NCI-H187 (cell line): ENCODE measurements at places on chromosomes 3 and 15.

- DNase-seq, result no peak
These were observed 58.6 kb downstream of the TMOD3 start for GRCh38 chr15:51887887-51888592.

GRCh38 chr15:89090791-89091626, 2.8 kb downstream of the ABHD2 start:
- no peak for DNase-seq

- DNase-seq, result no peak
These were observed 101.4 kb downstream of the PIK3R4 start for GRCh38 chr3:130645261-130645660.

DNA sequence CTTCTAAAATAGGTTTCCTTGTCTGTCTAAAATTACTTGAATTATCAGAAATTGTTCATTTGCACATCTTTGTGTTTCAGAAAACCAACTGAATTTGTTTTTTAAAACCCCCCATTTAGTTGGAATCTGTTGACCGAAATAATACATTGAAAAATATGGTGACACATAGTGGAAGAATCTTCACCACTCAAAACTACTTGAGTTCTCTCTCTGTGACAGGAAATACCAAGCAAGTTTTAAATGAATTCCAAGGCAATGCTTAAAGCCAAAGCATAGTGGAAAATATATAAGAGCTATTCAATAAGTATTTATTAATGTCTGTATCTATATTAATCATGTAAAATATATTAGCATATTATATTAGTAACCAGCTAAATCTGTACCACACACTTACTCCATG, 224.9 kb upstream of the COL8A1 start:
- DNase-seq, result no peak

GRCh38 chr3:148739720-148740119, 42.0 kb downstream of the AGTR1 start:
- no peak for DNase-seq

GRCh38 chr3:81521855-81522254, 239.6 kb downstream of the GBE1 start:
- no peak for DNase-seq

- no peak for DNase-seq
These were observed 931.7 kb downstream of the MCTP2 start for GRCh38 chr15:95162967-95163531.

GRCh38 chr3:126982126-126982470, 817 bp upstream of the PLXNA1 start:
- no peak for DNase-seq

GRCh38 chr15:74124759-74125158, 5.6 kb upstream of the ISLR2 start:
- DNase-seq, result no peak

- DNase-seq, result no peak
These were observed 31.4 kb downstream of the GPD1L start for GRCh38 chr3:32137870-32138269.

DNA sequence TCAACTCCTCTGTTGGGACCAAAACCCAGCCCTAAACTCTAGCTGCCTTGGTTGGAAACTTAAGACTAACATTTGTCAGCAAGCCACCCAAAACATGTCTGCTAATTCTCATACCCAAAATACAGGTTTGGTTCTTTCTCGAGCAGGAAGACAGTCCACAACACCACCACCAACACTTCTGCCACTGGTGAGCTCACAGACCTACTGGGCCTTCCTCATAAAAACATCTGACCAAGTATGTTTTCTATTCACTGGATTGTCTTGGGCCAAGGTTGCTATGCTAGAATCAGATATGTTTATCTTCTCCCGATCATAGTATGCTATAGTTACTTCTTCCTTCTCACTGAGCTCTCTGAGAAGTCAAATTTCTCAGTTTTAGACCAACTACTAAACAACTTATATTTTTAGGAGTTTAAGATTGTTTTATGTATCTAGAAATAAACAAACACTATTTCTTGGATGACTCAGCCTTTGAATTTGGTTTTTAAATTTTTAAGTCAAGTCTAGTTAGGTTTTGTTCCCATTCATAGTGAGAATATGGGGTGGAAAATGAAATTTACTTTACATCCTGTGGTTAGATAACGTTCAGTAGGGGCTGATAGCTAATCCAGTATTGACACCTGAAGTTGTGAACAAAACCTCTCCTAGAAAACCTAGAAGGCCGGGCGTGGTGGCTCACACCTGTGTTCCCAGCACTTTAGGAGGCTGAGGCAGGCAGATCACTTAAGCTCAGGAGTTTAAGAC, 360.5 kb downstream of the RSL24D1 start:
- DNase-seq, result no peak

DNA sequence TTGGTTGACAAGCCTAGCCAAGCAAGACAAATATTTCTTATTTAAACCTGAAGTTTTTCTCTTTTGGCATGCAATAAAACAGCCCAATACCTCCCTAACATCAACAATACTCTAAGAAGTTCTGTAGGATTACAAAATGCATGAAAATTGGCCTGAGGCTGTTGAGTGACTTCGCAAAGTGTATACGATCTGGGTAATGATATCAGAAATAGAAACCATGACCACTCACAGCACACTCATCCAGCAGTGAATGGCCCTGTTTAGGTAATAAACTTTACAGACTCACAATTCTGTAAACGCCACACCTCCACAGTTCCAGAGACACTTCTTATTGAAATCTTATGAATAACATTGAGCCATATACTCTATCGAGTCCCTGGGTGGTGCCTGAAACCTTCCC, 83.0 kb upstream of the NAALADL2 start:
- DNase-seq, result no peak

DNA sequence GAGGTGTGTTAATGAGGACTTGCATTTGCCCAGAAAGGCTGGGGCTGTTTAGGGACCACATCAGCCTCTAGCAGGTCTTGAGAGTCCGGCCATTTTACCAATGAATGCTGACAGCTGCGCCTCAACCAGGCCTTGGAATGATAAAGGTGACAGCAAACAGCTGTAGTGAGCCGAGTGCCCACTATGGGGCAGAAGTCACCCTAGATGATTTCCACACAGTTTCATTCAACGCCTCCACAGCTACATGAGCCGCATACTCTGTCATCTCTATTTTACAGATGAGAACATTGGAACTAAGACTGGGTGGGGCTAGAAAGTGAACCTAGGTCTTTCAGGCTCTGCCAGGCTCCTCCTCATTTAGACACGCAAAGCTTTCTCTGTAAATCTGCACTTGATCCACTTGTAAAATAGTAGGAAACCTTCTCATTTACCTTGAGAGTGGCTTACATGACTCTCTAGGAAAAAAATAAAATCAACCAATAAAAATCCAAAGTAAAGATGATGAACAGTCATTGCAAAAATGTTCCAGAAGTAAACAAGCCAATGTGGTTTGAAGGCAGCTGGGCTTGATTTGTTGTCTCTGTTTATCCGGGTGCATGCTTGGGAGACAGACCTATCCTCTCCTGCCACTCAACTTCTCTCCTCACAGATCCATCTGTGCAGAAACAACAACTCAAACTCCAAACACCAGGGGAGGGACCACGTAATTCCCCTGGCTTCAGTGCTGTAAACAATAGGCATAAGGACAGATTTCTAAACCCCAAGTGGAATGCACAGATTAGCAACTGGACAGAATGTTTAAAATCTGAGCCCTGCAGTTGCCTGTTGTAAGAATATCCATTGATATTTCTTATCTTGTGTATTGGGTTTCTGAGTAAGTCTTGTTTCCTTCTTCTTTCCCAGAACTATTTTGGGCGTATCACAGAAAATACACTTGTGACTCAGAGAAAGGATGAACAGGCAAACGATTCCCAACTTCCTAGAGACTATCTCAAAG, 31.5 kb upstream of the LDHAL6B start:
- peak; percentile 18 for DNase-seq

- DNase-seq, result no peak
These were observed 269.0 kb upstream of the TBC1D5 start for GRCh38 chr3:18011387-18011786.

- DNase-seq, result no peak
These were observed 75.4 kb upstream of the SLC6A1 start for GRCh38 chr3:10917176-10917575.

DNA sequence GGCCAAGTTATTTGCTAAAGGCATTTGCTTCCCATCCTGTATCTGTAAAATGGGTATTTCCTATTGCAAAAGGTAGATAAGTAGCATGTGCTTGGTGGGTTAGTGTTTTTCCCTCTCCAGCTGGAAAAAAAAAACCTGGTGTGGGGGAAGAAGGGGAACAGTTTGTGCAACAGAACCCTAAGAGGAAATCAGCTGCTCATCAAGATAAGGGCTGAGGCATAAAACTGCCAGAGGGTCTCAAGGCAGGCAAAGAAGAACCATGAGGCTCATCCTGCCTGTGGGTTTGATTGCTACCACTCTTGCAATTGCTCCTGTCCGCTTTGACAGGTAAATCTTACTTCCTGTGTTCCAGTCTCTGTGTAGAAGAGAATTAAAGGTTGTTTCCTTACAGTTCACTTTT, at the start of gene CPA3:
Gene CPA3 (plus strand): TSS at position 248 of the 400 bp plus-strand sequence. CDS start 12 bp downstream, at position 260.
- DNase-seq, result no peak

DNA sequence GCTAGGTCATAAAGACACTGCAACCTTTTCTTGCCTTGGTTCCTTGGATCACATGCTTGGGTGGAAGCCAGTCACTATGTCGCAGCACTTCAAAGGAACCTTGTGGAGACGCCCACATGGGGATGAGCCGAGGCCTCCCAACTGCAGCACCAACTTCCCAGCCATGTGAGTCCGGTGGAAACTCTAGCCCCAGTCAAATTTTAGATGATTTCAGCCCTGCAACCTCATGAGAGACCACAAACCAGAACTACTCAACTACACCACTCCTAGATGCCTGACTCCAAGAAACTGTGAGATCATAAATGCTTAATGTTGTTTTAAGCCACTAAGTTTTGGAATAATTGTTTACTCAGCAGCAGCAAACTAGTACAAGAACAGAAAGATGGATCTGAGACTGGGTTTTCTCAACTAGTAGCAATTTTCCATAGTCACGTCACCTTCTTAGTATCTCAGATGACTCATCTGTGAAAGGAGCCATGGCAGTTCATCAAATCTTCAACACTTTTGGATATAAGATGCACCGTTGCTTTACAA, 86.5 kb downstream of the MB21D2 start:
- no peak for DNase-seq

- no peak for DNase-seq
These were observed 66.9 kb downstream of the RNF13 start for GRCh38 chr3:149879872-149880271.

DNA sequence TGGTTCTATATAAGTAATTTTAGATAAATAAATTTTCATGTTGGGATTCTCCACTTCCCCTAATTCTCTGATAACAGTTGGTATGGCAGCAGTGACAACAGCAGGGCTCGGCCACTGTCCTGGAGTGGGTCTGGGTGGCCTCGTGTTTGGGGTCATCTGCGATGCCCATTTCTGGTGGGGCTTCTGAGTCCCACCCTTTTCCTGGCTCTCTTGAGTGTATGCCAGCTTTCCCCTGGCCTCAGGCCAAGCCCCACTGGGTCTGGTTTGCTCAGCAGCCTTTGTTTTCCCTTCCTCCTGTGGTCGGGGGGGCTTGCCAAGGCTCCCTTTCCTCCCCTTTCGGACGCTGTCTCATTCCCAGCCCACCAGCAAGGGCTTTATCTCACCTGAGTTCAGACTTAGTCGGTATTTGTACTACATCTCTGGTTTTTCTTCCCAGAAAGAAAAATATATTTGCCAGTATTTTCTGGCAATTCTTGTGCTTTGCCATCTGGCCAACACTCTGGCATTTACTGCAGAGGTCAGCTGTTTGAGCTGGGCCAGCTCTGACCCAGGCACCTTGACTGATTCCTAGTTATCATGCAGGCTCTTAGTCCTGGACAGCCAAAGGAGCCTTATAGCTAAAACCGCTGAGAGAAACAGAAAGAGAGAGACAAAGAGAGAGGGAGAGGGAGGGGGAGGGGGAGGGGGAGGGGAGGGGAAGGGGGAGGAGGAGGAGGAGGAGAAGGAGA, 35.2 kb downstream of the MYZAP start:
- no peak for DNase-seq

- no peak for DNase-seq
These were observed 17.1 kb downstream of the KLF15 start for GRCh38 chr3:126340081-126340511.

DNA sequence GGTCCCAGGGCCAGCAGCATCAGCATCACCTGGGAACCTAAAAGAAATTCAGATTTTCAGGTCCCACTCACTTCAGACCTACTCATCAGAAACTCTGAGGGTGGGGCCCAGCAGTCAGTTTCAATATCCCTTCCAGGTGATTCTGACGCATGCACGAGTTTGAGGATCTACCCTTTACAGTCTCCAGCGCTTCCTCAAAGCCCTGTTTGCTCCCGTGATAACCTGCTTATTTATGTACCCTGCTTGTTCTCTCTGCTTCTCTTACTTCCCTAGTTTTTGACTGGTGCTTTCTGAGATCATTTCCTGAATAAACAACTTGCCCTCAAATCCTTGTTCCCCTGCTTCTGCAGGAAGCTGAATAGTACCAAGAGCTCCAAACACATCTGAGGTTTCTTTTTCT, 245.3 kb downstream of the ZNF621 start:
- DNase-seq, result no peak

DNA sequence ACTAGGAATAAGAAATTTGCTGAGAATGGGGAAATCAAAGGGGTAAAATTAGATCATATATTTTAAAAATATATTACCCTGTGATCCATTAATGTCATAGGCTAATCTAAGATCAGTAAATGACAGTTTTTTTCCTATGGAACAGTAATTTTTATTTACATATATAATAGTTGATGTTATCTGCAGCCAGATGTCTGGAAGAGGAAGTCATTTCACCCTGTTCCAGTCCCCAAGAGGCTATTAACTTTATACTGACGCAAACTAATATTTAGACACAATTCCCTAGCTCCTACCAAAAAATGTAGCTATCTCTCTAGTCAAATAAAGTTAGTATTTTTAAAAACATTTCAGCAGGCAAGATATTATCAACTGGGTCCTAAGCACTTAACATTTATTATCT, 558.0 kb downstream of the MECOM start:
- DNase-seq, result no peak

DNA sequence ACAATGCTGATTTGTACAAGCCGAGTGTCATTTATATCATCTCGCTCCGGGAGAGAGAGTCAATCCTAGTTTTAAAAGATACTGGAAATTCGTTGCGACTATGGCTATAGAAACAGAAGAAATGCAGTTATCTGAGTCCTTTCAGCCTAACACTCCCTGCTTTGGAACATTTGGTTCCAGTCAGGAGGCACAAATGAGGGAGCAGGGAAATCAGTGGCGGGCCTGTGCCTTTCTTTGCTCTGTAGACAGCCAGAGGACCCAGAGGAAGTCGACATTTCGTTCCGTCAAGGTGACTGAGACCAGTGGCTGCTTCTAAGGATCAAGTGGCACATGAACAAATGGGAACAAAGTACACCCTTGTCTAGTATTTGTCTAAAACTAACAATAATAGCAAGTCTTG, 745 bp upstream of the RIOX2 start:
- no peak for DNase-seq

GRCh38 chr3:55959471-55960080, 472.5 kb upstream of the WNT5A start:
- no peak for DNase-seq

DNA sequence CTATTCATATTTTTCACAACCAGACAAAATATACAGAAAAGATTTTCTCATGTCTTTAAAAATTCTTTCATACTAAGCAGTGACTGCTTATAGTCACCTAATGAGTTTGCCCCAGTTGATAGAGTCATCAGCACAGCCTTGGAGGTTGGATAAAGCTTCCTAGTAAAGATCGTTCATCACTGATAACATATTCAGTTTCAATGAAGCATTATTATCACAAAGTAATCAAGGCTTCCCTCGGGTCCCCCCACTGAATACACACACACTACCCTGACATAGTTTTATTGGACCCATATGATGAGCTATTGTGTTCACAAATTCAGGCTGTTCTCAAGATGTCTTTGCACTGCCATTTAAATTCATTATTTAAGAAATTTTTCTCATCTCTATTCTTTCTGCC, 297.8 kb downstream of the KCNH8 start:
- DNase-seq, result no peak

- DNase-seq, result no peak
These were observed 108.6 kb downstream of the TMEM266 start for GRCh38 chr15:76168237-76168984.
